ENCODE measurements at places on chromosomes 1 and 21. TPM values are rescaled to one million over a fixed set of nuclear protein-coding genes. Genes with fewer than 3 reads are reported as not detected.

The CEP85 gene
- total RNA-seq, result 20.4 TPM

- no peak for DNase-seq
Measured at GRCh38 chr1:55107101-55107500, 67.8 kb downstream of the PCSK9 start.

The ZNF695 gene
- total RNA-seq, result not detected

- no peak for DNase-seq
Measured at GRCh38 chr21:16125274-16125673, 395.5 kb downstream of the USP25 start.

DNA sequence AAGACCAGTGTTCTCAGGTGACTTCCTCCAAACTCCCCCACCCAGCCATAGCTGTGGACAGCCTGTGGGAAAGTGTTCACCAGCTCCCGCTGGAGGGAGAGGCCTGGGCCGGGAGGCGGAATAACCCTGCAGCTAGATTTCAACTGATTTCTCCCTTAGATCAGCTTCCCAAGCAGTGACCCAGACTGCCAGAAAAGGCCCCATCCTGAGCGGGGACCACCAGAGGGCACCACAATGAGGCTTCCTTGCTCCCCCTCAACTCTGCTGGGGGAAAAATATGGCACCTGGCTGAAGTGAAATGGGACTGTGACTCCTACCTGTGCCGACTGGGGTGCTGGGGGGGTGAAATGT lies 50.8 kb downstream of the RHBG start:
- DNase-seq, result no peak

The CD247 gene
- 341 TPM for total RNA-seq

DNA sequence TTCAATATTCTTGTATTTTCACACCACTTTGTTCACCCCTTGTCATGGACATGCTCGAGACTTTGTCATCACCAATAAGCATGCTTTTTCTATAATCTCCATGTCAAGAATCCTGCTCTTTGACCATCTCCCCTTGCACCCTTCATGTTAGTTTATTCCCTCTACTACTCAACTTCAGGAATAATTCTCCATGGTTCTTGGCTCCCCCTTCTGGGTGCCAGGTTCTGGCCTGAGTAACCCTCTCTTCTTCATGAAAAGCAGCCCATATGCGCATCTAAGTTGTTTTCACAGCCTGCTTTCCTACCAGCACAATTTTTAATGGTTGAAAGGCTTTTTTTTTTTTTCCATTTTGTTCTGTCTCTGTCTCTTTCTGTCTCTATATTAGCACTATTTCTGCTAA lies 160.7 kb downstream of the LEPR start:
- no peak for DNase-seq

DNA sequence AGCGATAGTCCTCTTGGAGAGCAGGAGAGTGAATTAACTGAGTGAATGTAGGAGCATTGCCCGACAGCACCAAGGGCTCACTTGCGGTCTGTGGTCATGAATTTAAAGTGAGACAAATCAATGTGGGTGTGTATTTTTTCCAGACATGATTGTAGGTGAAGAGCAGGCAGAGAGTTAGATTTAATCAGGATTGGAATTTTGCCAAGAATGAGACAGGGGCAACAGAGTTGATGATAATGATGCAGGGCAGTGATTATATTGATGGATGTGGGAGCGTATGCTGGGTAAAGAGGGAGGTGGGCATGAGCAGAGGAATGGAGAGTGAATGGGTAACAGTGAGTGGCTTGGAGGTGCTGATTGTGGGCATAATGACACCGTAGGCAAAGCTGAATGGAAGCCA lies 20.0 kb upstream of the SYT6 start:
- no peak for DNase-seq

The C1orf87 gene
- total RNA-seq, result not detected

GRCh38 chr1:25467193-25467592 lies 36.5 kb downstream of the MACO1 start:
- no peak for DNase-seq

The LMOD1 gene
- total RNA-seq, result not detected

GRCh38 chr1:33312413-33312749 lies 8.5 kb downstream of the A3GALT2 start:
- DNase-seq, result no peak

DNA sequence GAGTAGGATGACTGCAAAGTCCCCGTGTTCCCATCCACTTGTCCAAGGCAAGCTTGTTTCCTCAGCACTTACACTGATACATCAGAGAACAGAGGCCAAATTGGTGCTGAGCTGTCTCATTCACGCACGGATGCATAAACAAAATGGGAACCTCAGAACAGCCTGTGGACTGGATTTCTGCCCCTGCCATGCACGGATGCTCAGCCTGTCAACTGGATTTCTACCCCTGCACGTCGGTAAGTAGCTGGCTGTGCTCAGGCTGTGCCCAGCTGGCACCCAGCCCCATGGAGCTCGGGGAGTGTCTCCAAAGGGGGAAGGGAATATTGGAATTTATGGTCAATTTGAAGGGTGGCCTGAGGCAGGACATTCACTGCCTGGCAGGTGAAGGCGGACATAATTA lies 40.8 kb upstream of the TMPRSS2 start:
- DNase-seq, result no peak

The OPRD1 gene
- not detected for total RNA-seq

The PLA2G2F gene
- not detected for total RNA-seq

DNA sequence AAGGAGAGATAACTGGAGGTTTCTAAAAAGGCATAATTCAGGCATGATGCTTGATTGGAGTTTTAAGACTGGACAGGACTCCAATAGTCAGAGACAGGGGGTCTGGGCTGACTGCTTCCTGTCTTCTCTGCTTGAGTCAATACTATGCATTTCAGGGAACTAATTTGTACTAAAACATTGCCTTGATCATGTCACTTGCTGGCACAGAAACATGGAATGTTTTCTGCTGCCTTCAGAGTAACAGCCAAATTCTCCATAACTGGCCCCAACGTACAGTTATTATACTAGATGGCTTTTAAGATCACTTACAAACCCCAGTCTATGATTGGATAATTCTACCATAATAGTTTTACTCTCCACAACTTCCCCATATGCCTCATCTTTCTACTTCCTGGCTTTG lies 247.0 kb downstream of the DNM3 start:
- DNase-seq, result no peak

DNA sequence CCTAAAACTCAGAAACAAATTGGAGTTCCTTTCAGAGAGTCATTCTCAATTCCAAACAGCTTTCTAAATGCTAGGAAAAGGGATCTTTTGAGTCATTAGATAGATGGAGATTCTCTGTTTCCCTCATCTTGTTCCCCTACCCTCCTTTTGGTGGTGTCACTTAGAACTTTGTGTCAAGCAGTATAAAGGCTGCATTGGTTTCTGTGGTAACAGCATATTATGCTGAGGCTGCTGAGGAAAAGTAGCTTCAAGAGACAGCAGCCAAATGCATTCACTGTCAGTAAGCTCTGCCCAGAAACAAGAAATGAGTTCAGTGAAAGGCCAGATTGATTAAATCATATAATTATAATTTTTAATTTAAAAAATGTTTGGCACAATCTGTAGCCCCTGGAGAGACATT lies 144.1 kb downstream of the LRRC40 start:
- no peak for DNase-seq

The TSPEAR gene
- total RNA-seq, result not detected

DNA sequence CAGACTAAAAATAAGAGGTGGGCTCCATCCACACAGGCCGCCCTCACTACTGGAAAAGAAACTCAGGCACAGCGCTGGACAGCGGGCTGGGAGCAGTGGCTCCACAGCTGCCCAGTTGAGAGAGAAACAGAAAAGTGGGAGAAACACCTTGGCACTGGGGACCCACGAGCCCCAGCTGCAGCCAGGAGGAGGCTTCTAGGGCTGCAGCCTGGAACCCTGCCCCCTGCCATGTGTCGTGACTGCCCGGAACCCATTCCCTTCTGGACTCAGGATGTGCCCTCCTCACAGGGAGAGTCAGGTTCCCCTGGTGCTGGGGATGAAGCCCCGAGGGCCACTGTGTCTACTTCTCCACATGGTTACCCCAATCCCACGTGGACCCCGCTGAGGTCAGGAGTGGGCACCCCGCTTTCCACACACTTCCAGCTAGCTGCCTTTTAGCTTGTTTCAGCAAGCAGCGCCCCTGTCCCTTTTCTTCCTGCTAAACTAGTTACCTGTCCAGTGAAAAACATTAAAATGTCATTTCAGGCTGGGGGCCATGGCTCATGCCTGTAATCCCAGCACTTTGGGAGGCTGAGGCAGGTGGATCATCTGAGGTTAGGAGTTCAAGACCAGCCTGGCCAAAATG lies 35.9 kb downstream of the PARP1 start:
- no peak for DNase-seq

The MPL gene
- total RNA-seq, result not detected

The LAX1 gene
- 41.2 TPM for total RNA-seq

The SLAMF6 gene
- total RNA-seq, result 56.4 TPM

DNA sequence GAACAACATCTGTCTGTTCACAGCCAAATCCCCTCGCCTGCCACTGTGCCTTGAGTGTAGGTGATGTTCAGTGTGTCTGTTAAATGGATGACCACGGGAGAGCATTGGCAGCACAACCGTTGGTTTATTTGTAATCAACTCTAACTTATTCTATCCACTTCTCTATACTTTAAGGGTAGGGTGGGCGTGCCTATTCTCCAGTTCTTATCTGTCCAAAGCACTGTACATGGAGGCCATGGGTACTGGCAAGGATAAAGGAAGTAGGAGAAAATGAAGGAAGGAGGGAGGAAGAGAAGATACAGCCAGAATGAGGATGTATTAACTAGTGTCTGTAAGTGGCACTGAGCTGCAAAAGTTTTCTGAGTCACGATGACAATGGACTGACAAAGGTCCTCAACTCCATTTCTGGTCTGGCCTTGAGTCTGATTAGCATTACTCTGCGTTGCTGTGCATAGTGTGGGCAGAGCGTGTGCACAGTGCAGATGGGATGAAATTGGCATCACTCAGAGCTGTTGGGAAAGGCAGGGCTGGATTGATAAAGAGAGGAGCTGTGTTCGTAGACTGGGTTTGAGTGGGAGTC lies 7.1 kb downstream of the RHOU start:
- DNase-seq, result no peak

The DUSP12 gene
- total RNA-seq, result 30.4 TPM

Data from CD4-positive, alpha-beta memory T cell (primary cell).